Heart left ventricle (tissue), 16 donors: ENCODE measurements at places on chromosomes 7 and 10. TPM values are rescaled to one million over a fixed set of nuclear protein-coding genes. Genes with fewer than 3 reads are reported as not detected.

SPDYE9 gene
- not detected for total RNA-seq

PBLD gene
- 7.5 TPM for total RNA-seq

TPST1 gene
- 5.5 TPM for total RNA-seq

CTAGE4 gene
- 1.3 TPM for total RNA-seq

SLC25A13 gene
- 15.0 TPM for total RNA-seq

SKIDA1 gene
- 3.1 TPM for total RNA-seq

KIAA1217 gene
- total RNA-seq = 44.0 TPM

MALRD1 gene
- 0.36 TPM for total RNA-seq

SPDYE2 gene
- total RNA-seq = not detected

DNA sequence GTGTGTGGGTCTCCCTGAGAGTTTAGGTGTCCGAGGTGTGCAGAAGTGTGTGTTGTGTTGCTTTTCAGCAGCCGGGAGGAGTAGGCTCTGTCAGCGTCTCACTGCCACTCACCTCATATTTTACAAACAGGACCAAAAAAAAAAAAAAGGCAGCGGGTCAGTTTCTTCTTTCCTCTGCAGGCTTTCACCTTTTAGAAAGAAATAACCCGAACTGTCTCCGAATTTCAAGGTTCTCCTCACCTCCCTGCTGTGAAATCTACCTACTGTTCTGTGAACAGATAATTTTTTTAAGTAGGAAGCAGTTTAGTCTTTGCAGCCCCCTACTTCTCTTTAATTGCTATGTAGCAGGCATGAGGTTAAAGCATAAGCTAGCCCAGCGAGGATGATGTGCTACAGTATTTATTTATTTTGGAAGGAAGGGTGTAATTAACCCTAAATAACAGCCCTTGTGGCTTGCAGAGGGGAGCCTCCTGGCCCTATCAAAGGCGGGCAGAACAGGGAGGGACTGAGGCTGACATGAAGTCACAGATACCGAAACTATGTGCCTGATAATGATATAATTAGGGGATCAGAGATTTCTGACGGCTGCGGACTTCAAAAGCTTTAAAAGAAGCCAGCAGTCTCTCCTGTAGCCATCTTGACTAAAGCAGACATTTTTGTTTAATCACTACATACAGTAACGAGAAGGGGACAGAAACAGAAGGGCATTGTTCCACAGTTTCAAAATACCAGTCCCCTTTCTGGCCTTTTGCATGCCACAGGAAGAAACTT, 1.6 kb downstream of the BAMBI start:
- DNase-seq = no peak

- no peak for DNase-seq
These were observed 2.6 kb upstream of the MYL7 start for GRCh38 chr7:44143646-44144250.

DNA sequence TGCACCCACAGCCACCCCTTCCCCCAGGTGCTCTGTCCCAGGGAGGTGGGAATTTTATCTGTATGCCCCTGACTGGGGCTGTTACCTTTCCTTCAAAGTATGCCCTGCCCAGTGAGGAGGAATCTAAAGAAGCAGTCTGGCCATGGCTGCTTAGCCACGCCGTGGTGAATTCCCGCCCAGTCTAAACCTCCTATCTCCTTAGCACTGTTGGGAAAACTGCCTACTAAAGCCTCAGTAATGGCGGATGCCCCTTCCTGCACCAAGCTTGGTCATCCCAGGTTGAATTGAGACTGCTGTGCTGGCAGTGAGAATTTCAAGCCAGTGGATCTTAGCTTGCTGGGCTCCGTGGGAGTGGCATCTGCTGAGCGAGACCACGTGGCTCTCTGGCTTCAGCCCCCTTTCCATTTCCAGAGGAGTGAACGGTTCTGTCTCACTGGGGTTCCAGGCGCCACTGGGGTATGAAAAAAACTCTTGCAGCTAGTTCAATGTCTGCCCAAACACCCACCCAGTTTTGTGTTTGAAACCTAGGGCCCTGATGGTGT, 87.2 kb downstream of the ABCC2 start:
- DNase-seq = no peak

DNA sequence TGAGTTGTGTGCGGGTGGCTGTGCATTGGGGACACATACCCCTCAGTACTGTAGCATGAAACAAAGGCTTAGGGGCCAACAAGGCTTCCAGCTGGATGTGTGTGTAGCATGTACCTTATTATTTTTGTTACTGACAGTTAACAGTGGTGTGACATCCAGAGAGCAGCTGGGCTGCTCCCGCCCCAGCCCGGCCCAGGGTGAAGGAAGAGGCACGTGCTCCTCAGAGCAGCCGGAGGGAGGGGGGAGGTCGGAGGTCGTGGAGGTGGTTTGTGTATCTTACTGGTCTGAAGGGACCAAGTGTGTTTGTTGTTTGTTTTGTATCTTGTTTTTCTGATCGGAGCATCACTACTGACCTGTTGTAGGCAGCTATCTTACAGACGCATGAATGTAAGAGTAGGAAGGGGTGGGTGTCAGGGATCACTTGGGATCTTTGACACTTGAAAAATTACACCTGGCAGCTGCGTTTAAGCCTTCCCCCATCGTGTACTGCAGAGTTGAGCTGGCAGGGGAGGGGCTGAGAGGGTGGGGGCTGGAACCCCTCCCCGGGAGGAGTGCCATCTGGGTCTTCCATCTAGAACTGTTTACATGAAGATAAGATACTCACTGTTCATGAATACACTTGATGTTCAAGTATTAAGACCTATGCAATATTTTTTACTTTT, 1.8 kb downstream of the DDIT4 start:
- DNase-seq = no peak

GRCh38 chr10:62081341-62082270, 180.1 kb downstream of the ARID5B start:
- no peak for DNase-seq

- no peak for DNase-seq
These were observed 84.0 kb downstream of the GATA3 start for GRCh38 chr10:8138471-8138870.

- no peak for DNase-seq
These were observed 1195.3 kb upstream of the PHF14 start for GRCh38 chr7:9778367-9778766.

DNA sequence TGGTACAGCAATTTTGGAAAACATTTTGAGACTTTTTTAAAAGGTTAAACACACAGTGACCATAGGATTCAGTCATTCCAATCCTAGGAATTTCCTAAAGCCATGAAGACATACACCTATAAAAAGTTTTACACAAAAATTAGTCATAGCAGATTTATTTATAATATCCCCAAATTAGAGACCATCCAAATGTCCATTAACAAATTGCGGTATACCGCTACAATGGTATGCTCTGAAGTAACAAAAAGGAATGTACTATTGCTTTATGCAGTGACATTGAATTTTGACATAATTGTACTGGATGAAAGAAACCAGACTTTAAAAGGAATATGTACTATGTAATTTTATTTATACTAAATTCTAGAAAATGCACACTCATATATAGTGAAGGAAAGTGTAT, 362.8 kb downstream of the HGF start:
- DNase-seq = no peak

GRCh38 chr7:68691261-68692216, 906.7 kb upstream of the AUTS2 start:
- DNase-seq = no peak

DNA sequence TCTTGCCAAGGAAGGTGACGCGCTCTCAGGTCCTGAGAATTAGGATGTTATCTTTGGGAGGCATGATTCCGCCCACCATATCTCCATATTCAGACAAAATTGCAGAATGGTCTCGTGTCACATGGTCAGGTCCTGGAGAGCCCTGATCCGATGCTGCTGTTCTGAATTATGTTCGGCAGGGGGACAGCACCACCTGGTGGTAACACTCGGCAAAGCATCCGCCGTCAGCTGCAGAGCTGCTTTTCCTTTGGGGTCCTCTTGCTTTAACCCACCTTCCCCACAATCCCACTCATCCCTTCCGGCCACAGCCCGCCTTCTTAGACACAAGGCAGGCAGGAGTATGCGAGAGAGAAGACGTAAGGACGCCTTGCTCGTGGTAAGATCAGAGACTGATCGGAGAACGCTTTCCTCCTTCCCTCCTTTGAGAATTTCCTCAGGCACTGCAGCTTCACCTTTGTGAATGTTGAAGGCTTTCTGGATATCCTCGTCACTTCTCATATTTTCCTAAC, 327.8 kb upstream of the C7orf33 start:
- DNase-seq = peak; percentile 64

DNA sequence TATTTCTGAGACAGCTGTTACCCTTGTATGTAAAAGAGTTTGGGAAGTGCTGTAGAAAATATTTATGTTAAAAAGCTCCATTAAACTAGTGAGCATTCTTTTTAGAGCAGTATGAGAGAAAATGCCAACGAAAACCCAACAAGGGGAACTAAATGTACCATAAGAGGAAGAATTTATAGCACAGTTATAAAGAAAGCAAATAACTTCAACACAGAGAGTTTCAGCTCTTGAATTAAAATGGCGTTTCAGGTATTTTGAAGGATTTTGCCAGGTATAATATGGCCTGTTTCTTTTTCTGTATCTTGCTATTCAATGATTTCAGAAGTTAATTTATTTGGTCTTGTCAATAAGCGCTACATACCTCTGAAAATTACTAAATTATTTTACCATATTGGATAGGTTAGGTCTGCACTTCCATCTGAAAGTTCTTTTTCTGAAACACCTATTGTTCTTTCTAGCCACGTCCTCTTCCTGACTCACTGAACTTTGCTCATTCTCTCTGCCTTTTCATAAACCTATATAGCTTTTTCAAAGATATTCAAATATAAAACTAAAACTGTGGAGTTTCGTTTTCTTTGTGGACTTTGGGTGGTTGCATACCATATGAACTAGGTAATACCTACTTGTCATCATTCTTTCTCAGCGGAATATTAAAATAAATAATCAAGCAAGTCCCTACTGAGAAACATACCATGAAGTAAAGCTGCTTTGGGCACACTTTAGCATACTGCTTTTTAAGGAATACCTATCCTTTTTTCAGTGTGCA, 136.1 kb downstream of the SEMA3A start:
- no peak for DNase-seq

DNA sequence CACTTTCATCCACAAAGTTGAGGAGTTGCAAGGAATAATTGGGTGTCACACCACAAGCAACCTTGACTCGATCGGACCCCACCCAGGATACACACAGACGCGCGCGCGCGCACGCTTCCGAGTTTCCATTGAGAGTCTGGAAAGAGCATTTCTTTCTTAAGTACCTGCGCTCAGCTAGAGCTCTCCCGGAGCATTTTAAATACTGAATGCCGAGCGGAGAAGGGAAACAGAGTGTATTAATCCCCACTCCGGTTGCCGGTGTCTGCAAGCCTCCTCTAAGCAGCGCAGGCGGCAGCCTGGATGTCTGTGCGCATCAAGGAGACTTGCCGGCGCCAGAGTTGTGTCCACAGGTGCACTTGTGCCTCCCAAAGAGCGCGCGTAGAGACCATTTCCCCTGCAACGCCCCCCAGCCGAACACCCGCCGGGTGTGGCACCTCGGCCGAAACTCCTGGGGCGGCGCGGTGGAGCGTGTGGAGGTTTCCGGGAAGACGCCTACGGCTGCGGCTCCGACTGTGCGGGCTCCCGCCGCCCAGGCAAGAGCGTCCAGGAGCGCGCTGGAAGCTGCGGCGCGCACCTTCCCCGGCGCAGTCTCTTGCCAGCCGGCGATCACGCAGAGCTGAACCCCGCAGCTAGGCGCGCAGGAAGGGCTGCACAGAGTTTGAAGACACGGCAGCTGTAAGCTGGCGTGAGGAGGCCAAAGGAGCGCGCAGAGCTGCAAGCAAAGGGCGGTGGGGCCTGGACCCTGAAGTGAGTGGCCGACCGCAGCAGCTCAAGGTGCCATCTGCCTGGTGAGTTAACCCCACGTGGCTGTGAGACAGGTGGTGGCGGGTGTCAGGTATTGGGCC, 1.1 kb upstream of the FEZF1 start:
- DNase-seq = no peak

DNA sequence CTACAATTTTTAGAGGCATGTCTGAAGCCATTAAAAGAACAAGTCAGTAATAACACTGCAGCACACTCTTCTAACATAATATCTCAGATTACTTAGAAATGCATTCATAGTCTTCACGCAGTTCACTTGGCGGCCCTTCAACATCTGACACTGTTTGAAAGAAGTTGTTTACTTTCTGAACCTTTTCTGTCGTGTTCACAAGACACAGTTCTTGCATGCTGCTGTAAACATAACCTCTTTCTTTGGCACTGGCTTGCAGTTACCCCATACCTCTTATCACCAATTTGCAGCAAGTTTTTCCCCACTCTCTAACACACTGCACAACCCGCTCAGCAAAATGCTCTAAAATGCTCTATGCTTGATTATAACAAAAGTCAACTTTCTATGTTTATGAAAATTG, 12.0 kb downstream of the PIP4K2A start:
- no peak for DNase-seq

GRCh38 chr7:95691464-95691863, 80.9 kb upstream of the DYNC1I1 start:
- no peak for DNase-seq

GRCh38 chr10:11631890-11632587, 20.6 kb upstream of the USP6NL start:
- DNase-seq = no peak

DNA sequence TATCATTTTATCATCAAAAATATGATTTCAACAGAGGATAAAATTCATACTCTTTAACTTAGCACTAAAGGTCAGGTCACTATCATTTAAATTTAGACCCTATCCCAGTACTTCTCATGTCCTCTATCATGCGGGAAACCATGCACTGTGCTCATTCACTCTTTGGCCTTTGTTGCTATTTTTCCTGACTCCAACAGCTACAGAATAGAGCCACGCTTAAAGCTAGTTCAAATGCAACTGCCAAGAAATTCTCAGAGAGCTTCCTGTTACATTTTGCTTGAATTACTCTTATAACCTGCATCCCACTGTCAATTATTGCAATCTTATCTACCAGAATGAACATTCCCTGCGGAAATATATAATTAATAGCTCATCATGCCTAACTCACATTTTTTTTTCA, 58.3 kb downstream of the SEMA3A start:
- DNase-seq = no peak

GRCh38 chr10:75679536-75679935, 248.1 kb downstream of the LRMDA start:
- DNase-seq = no peak

DNA sequence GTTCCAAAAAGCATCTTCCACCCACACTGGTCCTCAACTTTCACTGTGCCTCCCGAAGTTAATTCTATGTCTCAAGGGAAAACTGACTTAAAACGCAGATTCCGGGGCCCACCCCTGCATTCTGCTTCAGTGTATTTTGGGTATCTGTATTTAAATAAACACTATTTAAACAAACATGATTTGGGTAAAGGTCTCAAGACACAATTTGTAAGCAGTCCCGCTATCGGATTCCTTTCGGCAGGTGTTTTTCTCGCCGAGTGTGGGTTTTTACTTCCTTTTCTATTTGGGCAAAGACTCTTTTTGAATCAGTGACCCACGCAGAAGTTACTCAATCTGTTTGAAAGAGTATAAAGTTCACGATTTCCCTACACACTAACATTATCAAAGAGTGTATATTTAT, 1.2 kb downstream of the PDIA4 start:
- no peak for DNase-seq

- no peak for DNase-seq
These were observed 1.8 kb upstream of the ZNF503 start for GRCh38 chr10:75403144-75403938.

GRCh38 chr7:10632712-10633111, 341.0 kb upstream of the PHF14 start:
- DNase-seq = no peak

- no peak for DNase-seq
These were observed 26.7 kb downstream of the ELAPOR2 start for GRCh38 chr7:87032604-87033339.
